ENCODE measurements at places on chromosomes 1 and 21.
A peak's percentile ranks its signal among the peaks of the same experiment; 100 is the strongest.

GRCh38 chr1:233791721-233792120 is 112.8 kb upstream of the SLC35F3 start:
- H3K36me3 ChIP-seq = no peaks in the 10 kb centered on the region
- no peak overlapping the region for H3K4me3 ChIP-seq
- no peaks in the 10 kb centered on the region for H3K4me1 ChIP-seq
- H3K27me3 ChIP-seq = no peaks in the 10 kb centered on the region
- DNase-seq = no peak

DNA sequence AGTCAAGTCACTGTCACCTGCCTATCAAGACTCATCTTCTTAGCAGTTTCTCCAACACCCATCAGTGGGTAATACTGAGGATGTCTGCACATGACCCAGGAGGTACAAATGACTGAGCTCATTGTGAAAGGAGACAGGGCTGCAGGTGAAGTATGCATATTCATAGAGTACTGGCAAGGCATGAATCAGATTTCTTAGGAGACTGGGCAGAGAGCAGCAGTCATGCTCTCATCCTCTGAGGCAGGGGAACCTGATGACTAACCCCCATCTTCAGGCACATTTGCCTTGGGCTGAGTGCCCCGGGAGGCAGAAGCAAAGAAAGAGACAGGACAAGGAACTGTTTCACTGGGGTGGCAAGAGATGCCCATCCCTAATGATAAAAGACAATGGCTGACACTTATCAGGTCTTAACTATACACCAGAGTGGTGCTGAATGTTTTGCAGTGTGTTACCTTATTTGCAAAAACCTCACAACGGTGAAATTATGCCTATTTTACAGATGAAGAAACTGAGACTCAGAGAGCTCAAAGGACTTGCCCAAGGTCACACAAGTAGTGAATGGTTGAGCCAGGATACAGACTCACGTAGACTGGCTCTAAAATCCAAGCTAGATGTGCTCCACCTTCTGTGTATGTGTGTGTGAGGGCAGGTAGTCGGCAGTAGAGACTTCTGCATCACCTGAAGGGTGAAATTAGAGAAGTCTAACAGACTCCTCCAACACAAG is 9.2 kb upstream of the GRHL3 start:
- DNase-seq = no peak
- H3K36me3 ChIP-seq = no peaks in the 10 kb centered on the region
- H3K4me3 ChIP-seq = no peak overlapping the region
- no peaks in the 10 kb centered on the region for H3K4me1 ChIP-seq

DNA sequence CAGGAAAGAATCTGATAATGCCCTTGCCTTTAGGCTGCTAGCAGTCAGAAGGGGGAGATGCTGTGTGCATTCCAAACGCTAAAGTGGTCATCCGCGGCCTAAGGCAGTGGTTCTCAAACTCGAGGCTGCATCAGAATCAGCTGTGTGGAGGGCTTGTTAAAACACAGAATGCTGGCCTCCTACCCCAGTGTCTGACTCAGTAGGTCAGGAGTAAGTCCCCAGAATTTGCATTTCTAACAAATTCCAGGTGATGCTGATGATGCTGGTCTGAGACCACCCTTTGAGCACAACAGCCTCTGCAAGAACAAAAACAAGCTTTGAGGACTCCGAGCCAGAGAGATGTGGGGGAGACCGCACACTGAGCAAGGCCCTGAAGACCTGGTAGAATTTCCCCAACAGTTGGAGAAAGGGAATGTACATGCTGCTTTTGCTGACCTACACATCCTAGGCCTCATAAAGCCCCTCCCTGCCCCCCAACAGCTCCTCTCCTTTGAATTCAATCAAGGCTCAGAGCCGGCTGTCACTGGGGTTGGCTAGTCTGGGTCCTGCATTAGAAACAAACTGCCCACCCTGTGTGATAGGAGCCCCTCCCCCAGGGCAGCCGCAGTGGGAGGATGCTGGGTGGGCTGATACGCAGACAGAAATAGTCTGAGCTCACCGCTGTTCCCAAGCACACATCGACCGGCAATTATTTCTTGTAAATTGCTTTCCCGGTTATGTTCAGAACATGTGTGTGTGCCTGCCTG is 27.1 kb downstream of the SHISAL2A start:
- H3K27ac ChIP-seq = no peak overlapping the region
- no peaks in the 10 kb centered on the region for H3K27me3 ChIP-seq
- H3K4me1 ChIP-seq = peaks cover 14% of the 10 kb centered on the region
- no peak overlapping the region for H3K4me3 ChIP-seq
- DNase-seq = no peak

- no peaks in the 10 kb centered on the region for H3K27me3 ChIP-seq
- H3K27ac ChIP-seq = no peak overlapping the region
- peak; percentile 50 for DNase-seq
- H3K4me1 ChIP-seq = peaks cover 95% of the 10 kb centered on the region
- peaks cover 8% of the 10 kb centered on the region for H3K36me3 ChIP-seq
These were observed 55.3 kb downstream of the APP start for GRCh38 chr21:26115305-26115704.

DNA sequence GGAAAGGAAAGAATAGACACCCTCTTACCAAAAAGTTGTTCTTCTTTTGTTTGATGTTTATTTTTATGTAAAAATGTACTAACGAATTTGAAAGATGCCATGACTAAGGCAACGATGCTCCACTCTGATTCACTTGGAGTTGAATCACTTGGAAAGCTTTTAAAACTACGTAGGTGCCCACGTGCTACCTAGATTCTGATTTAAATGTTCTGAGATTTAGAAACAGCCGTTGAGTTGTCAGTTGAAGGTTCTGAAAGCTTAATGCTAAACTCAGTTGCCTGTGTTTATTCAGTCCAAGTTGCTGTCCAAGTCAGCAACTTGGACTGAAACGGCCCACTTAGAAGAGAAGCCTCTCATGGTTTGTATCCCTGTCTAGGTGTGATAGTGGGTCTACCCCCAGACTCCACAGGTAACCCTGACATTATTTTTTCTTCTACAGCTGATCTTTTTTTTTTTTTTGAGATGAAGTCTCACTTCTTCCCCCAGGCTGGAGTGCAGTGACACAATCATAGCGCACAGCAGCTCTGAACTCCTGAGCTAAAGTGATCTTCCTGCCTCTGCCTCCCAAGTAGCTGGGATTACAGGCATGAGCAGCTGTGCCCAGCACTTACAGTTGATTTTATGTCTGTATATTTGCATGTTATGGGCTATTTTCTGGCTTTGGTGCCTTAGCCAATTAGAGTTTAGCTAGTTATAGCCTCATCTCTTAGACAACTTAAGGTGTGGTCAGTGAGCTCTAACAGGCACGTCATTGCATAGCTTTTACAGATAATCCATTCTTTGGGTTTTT is 1.4 kb upstream of the VAMP4 start:
- peak overlapping the region; percentile 93 for H3K4me3 ChIP-seq
- no peaks in the 10 kb centered on the region for H3K36me3 ChIP-seq
- no peaks in the 10 kb centered on the region for H3K27me3 ChIP-seq
- H3K27ac ChIP-seq = peak overlapping the region; percentile 93
- peaks cover 23% of the 10 kb centered on the region for H3K4me1 ChIP-seq

- no peaks in the 10 kb centered on the region for H3K4me1 ChIP-seq
- no peak for DNase-seq
- no peak overlapping the region for H3K4me3 ChIP-seq
- no peaks in the 10 kb centered on the region for H3K36me3 ChIP-seq
- H3K27me3 ChIP-seq = no peaks in the 10 kb centered on the region
- no peak overlapping the region for H3K27ac ChIP-seq
These were observed 9.6 kb upstream of the SFT2D2 start for GRCh38 chr1:168216171-168216570.

- H3K4me1 ChIP-seq = no peaks in the 10 kb centered on the region
- no peaks in the 10 kb centered on the region for H3K36me3 ChIP-seq
- H3K4me3 ChIP-seq = no peak overlapping the region
These were observed 355.8 kb downstream of the GPATCH2 start for GRCh38 chr1:217274927-217275654.

- H3K4me3 ChIP-seq = no peak overlapping the region
- no peaks in the 10 kb centered on the region for H3K36me3 ChIP-seq
- no peaks in the 10 kb centered on the region for H3K27me3 ChIP-seq
- H3K4me1 ChIP-seq = no peaks in the 10 kb centered on the region
- no peak overlapping the region for H3K27ac ChIP-seq
These were observed 280.2 kb upstream of the USP25 start for GRCh38 chr21:15449556-15449955.

GRCh38 chr1:177170756-177171535 is at the start of gene BRINP2:
Gene BRINP2 (plus strand): TSS chr1:177170958. CDS start chr1:177229877, 58,919 bp downstream.
- peak within 1 kb of the TSS; percentile 44 for H3K4me3 ChIP-seq
- peaks cover 64% of the 10 kb centered on the region for H3K27me3 ChIP-seq
- DNase-seq = peak; percentile 80
- peaks cover 4% of the 10 kb centered on the region for H3K4me1 ChIP-seq
- no peak within 1 kb of the TSS for H3K27ac ChIP-seq

- no peak overlapping the region for H3K4me3 ChIP-seq
- no peaks in the 10 kb centered on the region for H3K27me3 ChIP-seq
- no peak for DNase-seq
- H3K36me3 ChIP-seq = peaks cover 12% of the 10 kb centered on the region
- H3K4me1 ChIP-seq = no peaks in the 10 kb centered on the region
- no peak overlapping the region for H3K27ac ChIP-seq
These were observed 3.4 kb downstream of the TMEM240 start for GRCh38 chr1:1536938-1537546.

DNA sequence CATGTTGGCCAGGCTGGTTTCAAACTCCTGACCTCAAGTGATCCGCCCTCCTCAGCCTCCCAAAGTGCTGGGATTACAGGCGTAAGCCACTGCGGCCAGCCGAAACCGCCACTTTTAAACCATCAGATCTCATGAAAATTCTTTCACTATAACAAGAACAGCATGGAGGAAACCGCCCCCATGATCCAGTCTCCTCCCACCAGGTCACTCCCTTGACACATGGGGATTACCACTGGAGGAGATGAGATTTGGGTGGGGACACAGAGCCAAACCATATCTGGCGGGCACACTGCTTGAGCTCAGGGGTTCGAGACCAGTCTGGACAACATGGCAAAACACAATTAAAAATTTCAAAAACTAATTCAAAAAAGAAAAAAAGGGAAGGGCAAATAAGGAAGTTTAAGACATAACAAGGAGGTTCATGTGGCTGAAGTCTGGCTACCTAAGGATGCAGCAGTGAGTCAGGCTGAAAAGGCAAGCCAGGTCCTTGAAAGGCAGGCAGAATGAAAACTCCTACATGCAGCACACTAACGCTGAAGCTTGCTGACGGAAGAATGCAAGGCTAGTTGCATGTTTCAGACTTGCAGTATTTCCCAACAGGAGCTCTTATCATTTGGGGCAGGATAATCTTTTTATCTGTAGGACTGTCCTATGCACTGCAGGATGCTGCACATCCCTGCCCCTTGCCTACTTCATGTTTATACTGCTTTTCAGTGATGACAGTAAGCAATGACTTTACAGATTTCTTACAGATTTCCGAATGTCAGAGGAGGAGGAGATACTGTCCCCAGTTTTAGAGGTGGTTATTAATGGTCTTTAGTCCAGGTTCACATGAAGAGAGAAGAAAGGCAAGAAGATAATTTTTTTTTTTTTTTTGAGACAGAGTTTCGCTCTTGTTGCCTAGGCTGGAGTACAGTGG is 49.3 kb downstream of the FBXO42 start:
- H3K4me1 ChIP-seq = no peaks in the 10 kb centered on the region
- no peak overlapping the region for H3K27ac ChIP-seq
- H3K4me3 ChIP-seq = no peak overlapping the region
- no peak for DNase-seq
- H3K27me3 ChIP-seq = no peaks in the 10 kb centered on the region

- H3K27ac ChIP-seq = no peak overlapping the region
- peaks cover 5% of the 10 kb centered on the region for H3K4me1 ChIP-seq
- no peak for DNase-seq
- H3K4me3 ChIP-seq = no peak overlapping the region
- peaks cover 59% of the 10 kb centered on the region for H3K36me3 ChIP-seq
- H3K27me3 ChIP-seq = no peaks in the 10 kb centered on the region
These were observed 162.5 kb upstream of the SGIP1 start for GRCh38 chr1:66371233-66372005.

DNA sequence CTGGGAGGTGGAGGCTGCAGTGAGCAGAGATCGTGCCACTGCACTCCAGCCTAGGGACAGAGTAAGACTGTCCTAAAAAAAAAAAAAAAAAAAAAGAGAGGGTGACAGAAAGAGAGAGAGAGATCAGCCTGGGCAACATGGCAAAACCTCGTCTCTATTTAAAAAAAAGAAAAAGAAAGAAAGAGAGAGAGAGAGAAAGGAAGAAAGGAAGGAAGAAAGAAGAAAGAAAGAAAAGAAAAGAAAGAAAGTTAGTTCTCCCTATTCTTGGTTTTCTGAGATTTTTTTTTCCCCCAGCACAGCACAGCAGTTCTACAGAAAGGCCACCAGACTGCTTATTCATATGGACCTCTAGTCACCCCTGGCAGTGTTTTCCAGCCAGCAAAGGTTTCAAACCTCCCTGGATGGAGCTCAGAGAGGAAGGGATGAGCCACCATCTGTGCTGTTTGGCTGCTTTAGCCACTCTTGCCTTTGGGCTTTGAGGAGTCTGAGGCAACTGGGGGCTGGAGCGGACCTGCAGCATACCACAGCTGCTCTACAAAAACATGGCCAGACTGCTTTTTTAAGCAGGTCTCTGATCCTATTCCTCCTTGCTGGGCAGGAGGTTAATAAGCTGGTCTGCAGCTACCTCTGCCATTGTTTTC is 10.6 kb downstream of the S100A6 start:
- H3K36me3 ChIP-seq = no peaks in the 10 kb centered on the region
- H3K27me3 ChIP-seq = no peaks in the 10 kb centered on the region
- H3K4me1 ChIP-seq = no peaks in the 10 kb centered on the region
- no peak for DNase-seq
- H3K4me3 ChIP-seq = no peak overlapping the region
- H3K27ac ChIP-seq = no peak overlapping the region

- H3K4me1 ChIP-seq = no peaks in the 10 kb centered on the region
- DNase-seq = no peak
- H3K36me3 ChIP-seq = no peaks in the 10 kb centered on the region
- H3K27ac ChIP-seq = no peak overlapping the region
- H3K4me3 ChIP-seq = no peak overlapping the region
These were observed 35.8 kb upstream of the HUNK start for GRCh38 chr21:31837041-31837440.

GRCh38 chr1:59041646-59042277 is 255.1 kb upstream of the FGGY start:
- no peak overlapping the region for H3K27ac ChIP-seq
- H3K27me3 ChIP-seq = peaks cover 5% of the 10 kb centered on the region
- no peak overlapping the region for H3K4me3 ChIP-seq
- H3K4me1 ChIP-seq = no peaks in the 10 kb centered on the region
- no peak for DNase-seq

Data from A673 (cell line).